ENCODE measurements at places on chromosomes 16 and 17. TPM values are rescaled to one million over a fixed set of nuclear protein-coding genes. Genes with fewer than 3 reads are reported as not detected.
A peak's percentile ranks its signal among the peaks of the same experiment; 100 is the strongest.

RCVRN gene
- polyA plus RNA-seq, result 0.88 TPM

TBC1D3I gene
- not detected for polyA plus RNA-seq

GRCh38 chr16:11121083-11121608 lies 134.9 kb downstream of the SOCS1 start:
- no peak for DNase-seq

- no peak for DNase-seq
Measured at GRCh38 chr17:73228748-73229236, 32.9 kb downstream of the CPSF4L start.

DNA sequence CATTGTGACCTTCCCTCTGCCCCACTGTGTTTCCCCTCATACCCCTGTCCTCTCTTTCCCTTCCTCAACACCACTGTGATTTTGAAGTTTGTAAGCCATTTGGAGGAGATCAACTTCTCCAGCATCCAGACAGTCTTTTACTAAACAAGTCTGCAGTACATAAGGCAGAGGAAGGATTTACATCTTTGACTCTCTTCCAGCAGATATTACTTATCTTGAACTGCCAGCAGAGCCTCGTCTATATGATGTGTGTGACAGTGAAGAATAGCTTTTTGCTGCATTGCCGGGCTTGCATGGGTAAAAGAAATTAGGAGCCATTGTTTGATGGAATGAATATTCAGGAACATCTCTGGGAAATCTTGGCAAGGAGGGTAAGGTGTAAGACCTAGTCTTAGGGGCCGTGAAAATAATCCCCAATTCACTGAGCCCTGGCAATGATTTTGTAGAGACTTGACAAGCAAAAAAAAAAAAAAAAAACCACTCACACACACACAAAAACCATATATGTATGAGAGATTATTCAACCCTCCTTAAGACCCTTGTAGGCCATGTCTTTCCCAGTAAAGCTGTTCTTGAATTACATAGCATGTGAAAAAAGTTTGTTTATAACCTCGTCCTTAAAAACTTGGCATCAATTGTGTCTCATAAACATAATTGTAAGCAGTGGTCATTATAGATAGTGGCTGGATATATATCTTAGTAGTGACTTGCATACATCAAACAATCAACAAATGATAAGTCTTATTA lies 903.9 kb downstream of the CDH11 start:
- no peak for DNase-seq

DNA sequence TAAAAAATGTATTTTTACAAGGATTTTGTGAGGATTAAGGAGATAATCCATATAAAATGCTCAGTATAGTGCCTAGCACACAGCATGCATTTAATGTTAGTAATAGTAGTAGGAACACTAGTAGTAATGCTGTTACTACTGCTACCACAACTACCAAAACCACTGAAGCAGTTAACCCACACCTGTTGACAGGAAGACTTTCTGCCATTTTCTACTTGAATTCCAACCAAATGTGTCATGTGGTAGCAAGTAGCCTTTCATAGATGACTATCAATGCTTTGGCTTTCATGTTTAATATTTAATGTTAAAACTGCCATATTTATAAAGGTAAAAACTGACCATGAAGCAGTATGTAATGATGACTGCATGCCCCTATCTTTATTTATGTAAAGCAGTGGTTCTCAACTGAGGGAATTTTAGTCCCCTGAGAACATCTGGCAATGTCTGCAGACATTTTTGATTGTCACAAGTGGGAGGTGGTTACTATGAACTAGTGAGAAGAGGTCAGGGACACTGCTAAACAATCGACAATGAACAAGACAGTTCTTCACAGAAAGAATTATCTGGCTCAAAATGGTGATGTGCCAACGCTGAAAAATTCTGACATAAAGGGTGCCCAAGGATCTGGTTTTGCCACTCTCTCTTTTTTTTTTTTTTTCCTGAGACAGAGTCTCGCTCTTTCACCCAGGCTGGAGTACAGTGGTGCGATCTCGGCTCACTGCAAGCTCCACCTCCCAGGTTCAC lies 89.4 kb downstream of the ITFG1 start:
- no peak for DNase-seq

C16orf87 gene
- polyA plus RNA-seq, result 8.7 TPM

DNA sequence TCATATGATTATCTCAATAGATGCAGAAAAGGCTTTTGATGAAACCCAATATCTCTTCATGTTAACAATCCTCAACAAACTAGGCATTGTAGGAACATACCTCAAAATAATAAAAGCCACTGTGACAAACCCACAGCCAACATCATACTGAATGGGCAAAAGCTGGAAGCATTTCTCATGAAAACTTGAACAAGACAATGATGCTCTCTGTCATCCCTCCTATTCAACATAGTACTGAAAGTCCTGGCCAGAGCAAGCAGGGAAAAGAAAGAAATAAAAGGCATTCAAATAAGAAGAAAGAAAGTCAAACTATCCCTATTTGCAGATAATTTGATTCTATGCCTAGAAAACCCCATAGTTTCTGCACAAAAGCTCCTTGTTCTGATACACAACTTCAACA lies 999.2 kb upstream of the GOT2 start:
- no peak for DNase-seq

GRCh38 chr17:51355441-51356410 lies 95.4 kb downstream of the UTP18 start:
- DNase-seq, result no peak

GRCh38 chr17:75044716-75045115 lies 2.1 kb downstream of the ATP5PD start:
- DNase-seq, result no peak

GRCh38 chr16:21218153-21218552 lies 6.8 kb upstream of the ZP2 start:
- peak; percentile 59 for DNase-seq

- no peak for DNase-seq
Measured at GRCh38 chr17:27343977-27344607, 50.2 kb downstream of the WSB1 start.

GRCh38 chr17:21146362-21147015 lies 19.7 kb downstream of the DHRS7B start:
- no peak for DNase-seq

CTRB2 gene
- polyA plus RNA-seq, result not detected

DNA sequence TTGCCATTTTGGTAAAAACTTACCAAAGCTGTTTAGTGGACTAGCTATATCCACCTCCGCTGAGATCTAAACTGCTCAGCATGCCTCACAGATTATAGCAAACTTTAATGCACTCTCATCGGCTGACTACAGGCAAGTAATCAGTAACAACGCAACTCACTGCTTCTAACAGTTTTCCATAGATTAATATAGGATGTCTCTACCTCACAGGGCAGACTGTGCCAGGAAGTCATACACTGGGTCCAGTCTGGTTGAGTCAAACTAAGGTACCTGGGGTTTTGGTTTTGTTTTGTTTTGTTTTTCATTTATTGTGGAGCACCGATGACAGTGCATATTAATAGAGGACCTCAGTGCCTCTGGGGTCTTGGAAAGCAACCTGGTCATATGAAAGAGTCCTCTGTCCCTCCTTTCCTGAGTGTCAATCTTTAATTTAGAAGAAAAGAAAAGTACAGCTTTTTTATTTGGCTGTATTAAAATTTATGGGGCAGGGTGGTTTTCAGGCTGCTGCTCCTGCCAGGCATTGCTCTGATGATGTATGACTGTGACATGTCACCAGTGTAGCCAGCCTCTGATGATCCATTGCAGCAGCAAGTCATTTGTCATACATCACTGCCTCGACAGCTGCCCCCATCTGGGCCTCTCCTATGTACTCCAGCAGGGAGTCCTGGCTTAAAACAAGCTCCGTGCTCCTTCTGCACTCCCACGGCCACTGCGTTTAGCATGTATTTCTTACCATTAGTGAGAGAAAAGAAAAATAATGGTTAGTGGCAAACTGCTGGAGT lies 854.1 kb downstream of the KCNJ2 start:
- DNase-seq, result peak; percentile 51

CRISPLD2 gene
- 13.2 TPM for polyA plus RNA-seq

DNA sequence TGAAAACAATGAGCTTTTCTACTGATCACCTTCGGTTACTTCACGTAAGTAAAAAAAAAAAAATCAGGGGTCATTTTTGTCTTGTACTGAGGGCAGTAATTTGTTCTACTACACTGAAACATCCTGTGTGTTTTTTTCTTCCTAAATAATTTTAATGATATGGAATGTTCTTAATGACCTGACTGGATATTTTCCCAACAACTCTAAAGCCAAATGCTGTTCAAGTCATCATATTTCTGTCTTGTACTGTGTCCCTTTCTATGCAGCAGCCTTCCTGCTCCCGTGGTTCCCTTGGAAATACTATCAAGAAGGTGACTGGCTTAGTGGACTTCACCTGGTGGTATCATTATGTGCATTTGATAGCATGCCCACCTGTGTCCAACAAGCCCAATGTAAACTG lies 10.8 kb upstream of the CDR2 start:
- no peak for DNase-seq

- DNase-seq, result no peak
Measured at GRCh38 chr16:25140459-25140858, 28.9 kb downstream of the LCMT1 start.

DNA sequence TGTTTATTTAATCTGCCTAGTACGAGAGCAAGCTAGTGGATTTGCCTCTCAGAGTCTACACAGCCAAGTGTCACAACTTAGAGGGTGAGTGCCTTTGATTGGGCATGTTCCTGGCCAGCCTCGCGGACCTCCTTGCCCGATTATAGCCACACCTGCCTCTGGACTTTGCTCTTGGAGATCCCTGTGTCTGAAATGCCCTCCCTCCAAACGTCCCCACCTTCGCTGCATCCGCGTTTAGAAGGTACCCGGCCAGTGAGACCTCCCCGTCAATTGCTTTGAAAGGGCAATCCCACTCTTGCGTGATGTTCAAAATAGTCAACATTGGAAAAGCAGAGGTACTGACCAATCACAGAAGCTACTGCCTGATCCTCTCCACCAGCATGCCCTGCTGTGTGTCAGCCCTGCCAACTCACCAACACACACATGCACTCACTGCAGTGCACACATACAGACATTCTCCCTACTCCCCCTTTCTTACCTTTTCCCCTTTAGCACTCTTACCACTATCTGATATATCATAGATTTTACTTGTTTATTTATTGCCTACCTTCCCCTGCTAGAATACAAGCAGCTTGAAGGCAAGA lies 6.5 kb upstream of the SDK2 start:
- DNase-seq, result no peak

PRSS33 gene
- polyA plus RNA-seq, result not detected

HP gene
- polyA plus RNA-seq, result 9.2 TPM

GRCh38 chr17:32206861-32207260 lies 58.8 kb upstream of the RHBDL3 start:
- DNase-seq, result no peak

PRR35 gene
- polyA plus RNA-seq, result not detected

TMEM94 gene
- 156 TPM for polyA plus RNA-seq

BORCS6 gene
- 8.7 TPM for polyA plus RNA-seq

DNA sequence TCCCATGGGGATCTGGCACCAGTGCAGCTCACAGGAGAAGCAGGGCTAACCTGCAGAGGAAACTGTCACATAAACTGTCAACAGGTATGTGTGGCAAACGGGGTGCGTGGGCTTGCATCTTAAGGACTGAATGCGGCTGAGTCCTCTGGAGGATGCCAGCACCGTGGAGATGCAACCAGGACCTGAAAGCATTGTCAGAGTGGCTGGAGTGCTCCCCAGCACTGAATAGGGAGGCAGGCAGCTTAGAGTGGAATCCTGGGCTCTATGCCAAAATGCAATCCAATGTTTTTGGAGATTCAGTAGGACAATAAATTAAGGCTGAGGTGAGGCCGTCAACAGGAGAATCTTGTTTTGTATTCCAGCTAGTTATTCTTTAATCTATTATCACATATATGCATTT lies 21.3 kb upstream of the SALL1 start:
- no peak for DNase-seq

- peak; percentile 16 for DNase-seq
Measured at GRCh38 chr17:49180303-49180702, 30.1 kb downstream of the GNGT2 start.
